ENCODE measurements at places on chromosomes 5 and 9. TPM values are rescaled to one million over a fixed set of nuclear protein-coding genes. Genes with fewer than 3 reads are reported as not detected.

The POLR3G gene
- polyA plus RNA-seq: 0.74 TPM

The KIF20A gene
- 0.16 TPM for polyA plus RNA-seq

The GCNT4 gene
- 0.68 TPM for polyA plus RNA-seq

The SLC1A1 gene
- polyA plus RNA-seq: 0.81 TPM

The GABRP gene
- 0.02 TPM for polyA plus RNA-seq

Data from adipose tissue (tissue), 3 donors.